Foreskin keratinocyte (primary cell): ENCODE measurements at places on chromosomes 13 and 19. TPM values are rescaled to one million over a fixed set of nuclear protein-coding genes. Genes with fewer than 3 reads are reported as not detected.

DNA sequence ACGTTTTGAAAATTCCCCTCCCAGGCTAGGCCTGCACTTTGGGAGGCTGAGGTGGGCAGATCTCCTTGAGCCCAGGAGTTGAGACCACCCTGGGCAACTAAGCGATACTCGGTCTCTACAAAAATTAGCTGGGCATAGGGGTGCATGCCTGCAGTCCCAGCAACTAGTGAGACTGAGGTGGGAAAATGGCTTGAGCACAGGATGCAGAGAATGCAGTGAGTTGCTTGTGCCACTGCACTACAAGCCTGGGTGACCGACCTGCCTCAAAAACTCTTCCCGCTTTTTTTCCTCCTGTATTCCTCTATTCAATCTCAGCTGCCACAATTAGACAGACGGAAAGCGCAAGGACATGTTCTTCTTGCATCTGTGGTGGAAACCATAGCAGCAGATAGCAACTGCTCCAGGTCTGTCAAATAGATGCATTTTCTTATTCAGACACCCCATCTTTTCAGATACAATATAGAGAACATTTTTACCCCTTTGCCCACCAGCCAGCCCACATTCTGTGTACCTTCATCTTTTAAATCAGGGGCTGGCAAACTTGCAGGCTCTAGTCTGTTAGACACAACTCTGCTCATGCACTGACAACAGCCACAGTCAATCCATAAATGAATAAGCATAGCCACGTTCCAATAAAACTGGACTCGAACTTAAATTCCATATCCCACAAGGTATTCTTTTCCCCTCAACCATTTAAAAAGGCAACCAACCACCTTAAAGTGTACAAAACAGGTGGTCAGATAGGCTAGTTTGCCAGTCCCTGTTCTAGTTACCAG, 4.8 kb downstream of the TPT1 start:
- DNase-seq, result no peak

DNA sequence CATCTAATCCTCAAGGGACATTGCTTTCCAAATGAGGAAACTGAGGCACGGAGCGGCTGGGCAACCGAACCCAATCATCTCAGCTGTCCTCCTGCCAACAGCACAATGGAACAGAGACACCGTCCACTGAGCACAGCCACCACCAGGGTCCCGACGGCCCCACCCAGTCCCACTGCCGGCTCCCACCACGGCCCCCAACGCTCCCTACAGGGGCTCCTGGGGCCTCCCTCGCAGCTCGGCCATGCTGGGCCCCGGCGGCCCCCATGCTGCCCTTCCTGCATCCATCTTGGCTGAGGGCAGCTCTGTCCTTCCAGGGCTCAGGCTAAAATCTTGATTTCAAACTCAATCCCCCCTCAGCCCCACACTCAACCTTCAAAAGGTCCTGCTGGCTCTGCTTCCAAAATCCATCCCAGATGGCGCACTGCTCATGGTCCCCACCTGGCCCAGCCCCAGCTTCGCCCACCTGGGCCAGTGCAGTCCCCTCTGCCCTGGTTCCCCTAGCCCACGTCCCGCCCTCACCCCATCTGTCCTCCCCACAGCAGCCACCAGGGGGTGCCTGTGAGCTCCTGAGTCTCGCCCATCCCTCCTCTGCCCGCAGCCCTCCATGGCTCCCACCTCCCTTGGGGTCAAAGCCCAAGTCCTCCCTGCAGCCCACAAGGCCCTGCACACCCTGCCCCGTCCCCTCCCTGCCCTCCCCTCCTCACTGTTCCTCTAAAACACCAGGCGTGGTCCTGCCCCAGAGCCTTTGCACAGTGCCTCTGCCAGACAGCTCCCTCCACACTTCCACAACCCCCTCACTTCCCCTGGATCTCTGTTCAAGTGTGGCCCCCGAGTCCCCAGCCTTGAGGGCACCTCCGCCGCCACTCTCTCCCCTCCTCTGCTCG, 7.9 kb downstream of the PIP5K1C start:
- no peak for DNase-seq

CHERP gene
- 18.4 and 18.9 TPM in 2 replicates for total RNA-seq

DNA sequence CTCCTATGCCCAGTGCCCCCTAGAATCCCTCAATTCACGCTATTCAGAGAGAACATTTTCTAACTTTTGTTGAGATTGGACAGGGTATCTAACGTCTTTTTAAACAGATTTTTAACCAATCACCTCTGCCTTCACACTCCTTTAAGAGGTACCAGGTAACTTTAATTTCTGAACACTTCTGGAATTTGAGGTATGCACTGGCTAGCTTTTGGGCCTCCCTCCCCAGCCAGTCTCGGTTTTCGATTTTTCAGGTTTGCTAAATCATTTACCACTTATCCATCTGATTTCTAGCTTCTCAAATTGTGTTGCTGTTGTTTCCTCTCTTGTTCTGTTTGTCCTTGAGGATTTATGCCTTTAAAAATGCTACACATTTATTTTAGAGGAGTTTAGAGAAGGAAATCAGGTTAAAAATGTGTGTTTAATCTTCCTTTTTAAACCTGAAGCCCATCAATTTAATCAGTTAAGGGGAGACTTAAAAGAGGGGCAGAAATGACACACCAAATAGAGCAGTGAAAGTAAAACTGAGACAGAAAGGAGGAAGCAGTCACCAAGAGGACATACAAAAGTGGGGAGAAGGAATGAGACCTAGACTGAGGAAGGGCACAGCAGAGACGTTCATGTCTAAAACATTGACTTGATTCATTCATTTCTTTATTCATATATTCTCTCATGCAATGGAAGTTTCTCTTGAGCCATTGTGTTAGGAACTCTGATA, 139.6 kb upstream of the HTR2A start:
- no peak for DNase-seq

CYP2S1 gene
- total RNA-seq, result 8.5 and 10.8 TPM in 2 replicates

- no peak for DNase-seq
Observed at GRCh38 chr13:106415971-106416370, 119.5 kb downstream of the EFNB2 start.

DNA sequence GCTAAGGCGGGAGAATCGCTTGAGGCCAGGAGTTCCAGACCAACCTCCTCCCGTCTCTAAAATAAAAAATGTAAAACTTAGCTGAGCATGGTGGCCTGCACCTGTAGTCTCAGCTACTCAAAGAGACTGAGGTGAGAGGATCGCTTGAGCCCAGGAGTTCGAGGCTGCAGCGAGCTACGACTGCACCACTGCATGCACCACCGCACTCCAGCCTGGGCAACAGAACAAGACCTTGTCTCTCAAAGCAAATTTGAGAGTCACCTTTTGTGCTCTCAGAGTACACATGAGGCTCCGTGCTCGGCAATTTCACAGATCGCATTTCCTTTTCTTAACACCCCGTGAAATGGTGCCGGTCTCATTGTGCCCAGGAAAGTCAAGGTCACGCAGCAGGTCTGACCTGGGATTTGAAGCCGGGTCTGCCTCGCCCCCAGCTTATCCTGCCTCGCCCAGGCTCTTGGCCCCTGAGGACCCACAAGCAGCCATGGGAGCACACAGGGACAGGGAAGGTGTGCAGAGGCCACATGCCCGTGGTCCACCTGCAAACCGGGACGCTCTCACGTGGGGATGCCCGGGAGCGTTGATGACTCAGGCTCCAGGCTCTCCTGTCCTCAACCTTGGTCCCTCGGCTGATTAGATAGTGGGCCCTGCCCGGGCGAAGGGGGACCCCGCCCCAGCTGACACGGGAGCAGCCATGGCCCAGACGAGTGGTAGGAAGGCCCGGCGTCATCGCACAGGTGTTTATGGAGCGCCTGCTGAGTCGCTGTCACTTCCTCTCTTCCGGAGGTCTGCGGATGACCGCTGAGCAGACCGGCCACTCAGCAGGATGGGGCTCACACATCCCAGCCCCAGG, 1.1 kb upstream of the SMIM24 start:
- no peak for DNase-seq

EFNA2 gene
- not detected in 2 replicates for total RNA-seq

- DNase-seq, result no peak
Observed at GRCh38 chr19:54451331-54451871, 2.4 kb downstream of the LENG8 start.

GRCh38 chr19:11814700-11815035, 595 bp downstream of the ZNF440 start:
- DNase-seq, result peak; percentile 63

GRCh38 chr19:55256562-55257460, 2.0 kb downstream of the PPP6R1 start:
- DNase-seq, result peak; percentile 2

SKA3 gene
- 23.4 and 27.2 TPM in 2 replicates for total RNA-seq

AMER2 gene
- not detected in 2 replicates for total RNA-seq

GRCh38 chr19:9342610-9343304, 18.8 kb downstream of the ZNF559 start:
- no peak for DNase-seq

DNA sequence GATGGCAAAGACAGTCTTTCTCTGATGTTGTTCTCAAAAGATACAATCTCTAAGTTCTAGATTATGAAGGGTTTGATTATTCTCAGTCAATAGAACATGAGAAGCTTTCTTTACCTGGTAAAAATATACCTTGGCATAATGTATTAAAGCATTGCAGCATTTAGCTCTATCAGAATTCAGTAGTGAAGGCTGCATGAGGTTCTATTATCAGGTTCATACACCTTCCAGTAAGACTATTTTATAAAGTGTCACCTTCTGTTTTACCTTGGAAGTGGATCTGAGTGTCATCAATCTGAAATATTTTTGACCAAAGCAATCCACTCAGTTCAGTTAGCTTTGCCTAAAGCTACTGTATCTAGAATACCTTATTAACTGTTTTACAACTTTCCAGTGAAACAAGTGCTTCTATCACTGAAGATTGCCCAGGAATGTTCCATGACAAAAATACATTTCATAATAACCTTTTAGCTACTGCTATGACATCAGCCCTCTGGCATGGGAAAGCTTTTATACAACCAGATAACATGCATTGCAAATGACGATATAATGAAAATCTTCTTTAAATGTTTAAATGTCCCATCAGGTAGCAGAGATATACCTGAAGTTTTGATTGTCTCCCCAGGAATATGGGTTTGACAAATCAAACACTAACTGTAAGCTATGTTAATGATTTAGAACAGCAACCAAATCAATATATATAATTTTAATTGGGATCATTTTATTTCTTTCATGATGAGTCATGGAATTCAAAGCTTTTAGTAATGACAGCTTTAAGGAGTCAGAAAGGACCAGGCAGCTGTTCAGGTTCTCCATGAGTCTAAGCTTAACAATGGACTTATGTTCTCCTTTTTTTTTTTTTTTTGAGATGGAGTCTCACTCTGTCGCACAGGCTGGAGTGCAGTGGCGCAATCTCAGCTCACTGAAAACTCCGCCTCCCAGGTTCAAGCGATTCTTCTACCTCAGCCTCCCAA, 72.2 kb downstream of the UFM1 start:
- DNase-seq, result peak; percentile 83

PPP1R13L gene
- total RNA-seq, result 122 and 144 TPM in 2 replicates

ERICH6B gene
- not detected in 2 replicates for total RNA-seq

DNA sequence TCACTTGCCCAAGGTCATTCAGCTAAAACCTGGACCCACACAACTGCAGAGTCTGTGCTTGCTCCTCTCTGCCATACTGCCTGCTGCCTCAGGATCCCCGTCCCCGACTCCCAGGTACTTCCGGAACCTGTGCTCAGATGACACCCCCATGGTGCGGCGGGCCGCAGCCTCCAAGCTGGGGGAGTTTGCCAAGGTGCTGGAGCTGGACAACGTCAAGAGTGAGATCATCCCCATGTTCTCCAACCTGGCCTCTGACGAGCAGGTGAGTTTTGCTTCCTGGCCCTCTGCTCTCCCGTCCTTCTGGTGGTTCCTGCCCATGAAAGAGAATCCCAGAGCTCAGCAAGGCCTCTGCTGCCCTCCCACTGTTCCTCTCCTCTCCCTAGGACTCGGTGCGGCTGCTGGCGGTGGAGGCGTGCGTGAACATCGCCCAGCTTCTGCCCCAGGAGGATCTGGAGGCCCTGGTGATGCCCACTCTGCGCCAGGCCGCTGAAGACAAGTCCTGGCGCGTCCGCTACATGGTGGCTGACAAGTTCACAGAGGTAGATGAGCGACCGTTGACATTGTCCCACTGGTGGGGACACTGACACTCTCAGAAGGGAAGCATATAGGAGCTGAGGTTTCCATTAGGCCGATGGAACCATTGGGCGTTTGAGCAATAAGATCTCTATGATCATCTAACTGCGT, 22.9 kb downstream of the PPP2R1A start:
- DNase-seq, result no peak

- peak; percentile 20 for DNase-seq
Observed at GRCh38 chr13:29771247-29771646, 79.2 kb downstream of the UBL3 start.

CDX2 gene
- total RNA-seq, result not detected in 2 replicates

CD209 gene
- total RNA-seq, result not detected in 2 replicates

DNA sequence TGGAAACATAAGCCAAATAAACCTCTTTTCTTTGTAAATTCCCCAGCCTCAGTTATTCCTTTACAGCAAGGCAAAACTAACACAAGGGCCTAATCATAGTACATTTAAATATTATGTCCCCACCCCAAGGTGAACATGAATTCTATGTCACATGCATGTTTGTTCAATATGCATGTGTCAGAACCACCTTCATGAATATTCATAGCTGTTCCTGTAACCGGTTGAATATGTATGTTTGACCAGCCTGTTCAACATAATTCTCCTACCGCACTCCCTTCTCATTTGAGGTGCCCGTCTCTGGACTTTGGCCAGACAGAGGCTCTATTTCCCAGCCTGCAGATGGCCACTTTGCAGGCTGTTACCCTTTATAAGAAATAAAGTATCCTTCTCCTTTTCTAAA, 769.4 kb upstream of the SLITRK1 start:
- no peak for DNase-seq

- DNase-seq, result no peak
Observed at GRCh38 chr19:33627962-33628839, 6.4 kb downstream of the CHST8 start.

SIAH3 gene
- 0.28 and 0.48 TPM in 2 replicates for total RNA-seq

DNA sequence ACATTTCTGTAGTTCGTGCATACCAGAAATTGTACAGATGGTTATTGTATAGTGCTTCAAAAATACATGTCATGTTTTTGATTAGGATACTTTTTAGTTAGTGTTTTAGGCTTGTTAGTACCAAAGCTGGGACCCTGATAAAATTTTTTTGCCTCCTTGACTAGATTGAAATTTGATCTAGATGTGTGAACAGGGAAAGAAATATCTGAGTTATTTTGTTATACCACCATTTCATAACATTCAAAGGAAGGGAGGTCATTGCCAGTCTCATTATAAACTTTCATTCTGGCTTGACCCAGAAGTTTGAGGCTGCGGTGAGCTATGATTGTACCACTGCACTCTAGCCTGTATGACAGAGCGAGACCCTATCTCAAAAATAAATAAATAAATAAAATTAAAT, 9.0 kb downstream of the LMO7 start:
- no peak for DNase-seq
